ENCODE measurements at places on chromosomes 7 and 10.

- no peak for DNase-seq
Observed at GRCh38 chr10:119357412-119358151, 150.2 kb downstream of the GRK5 start.

DNA sequence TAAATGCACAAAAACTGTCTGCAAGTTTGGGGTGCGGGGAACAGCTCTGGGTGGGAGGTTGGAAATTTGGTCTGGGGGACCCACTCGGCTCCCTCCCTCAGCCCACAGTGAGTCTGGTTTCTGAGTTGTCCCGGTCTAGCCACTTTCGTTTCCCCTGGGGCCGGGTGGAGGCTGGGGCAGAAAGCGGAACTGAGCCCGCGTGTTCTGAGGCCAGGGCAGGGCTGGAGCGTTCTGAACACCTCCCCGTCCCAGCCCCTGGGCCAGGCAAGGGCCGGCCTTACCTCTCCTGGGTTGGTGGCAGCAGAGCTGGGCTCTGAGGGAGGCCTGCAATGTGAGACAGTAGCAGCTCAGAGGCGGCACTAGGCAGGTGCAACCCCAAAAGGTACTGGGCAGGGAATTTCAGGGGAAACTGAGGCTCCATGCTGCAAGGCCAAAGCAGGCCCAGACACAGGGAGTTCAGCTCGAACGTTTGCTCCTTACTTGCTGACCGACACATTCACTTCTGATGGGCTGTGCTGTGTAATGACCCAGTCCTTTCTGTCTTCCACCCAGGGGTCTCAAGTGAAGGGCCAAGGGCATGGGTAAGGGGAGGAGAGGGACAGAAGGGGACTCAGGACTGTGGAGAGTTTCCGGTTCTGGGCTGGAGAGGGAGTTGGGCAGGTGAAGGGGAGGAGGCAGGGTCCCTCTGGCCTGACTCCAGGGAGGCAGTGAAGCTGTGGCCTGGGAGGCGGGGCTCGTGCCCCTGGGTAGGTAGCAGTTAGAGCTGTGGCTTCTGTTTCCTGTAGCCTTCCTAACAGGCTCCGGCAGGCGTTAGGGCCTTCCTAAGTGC lies 3.0 kb downstream of the IRF5 start:
- no peak for DNase-seq

DNA sequence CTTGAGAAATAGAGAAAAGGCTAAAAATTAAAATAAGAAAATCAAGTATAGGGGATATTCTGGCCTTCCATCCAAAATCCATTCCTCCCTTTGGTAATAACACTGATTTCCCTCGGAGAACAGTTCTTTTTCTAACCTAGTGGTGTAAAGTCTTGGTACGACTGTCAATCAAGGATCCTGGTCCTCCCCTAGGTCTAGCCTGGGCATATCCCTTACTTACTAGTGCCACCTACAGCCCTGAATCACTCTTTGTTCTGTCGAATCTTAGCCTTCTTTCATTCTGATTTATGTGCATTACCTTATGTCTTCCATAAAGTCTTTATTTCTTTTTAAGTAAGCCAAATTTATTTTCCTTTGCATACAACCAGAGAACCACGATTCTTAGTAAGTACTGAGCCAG lies 298.7 kb upstream of the LRRTM3 start:
- no peak for DNase-seq

- DNase-seq: no peak
Observed at GRCh38 chr7:114787556-114787955, 134.3 kb upstream of the MDFIC start.

GRCh38 chr10:93059975-93060886 lies at the start of gene CYP26C1:
TSS of gene CYP26C1 (plus strand) at chr10:93060798. CDS start at chr10:93061264, 466 bp downstream.
- no peak for DNase-seq

DNA sequence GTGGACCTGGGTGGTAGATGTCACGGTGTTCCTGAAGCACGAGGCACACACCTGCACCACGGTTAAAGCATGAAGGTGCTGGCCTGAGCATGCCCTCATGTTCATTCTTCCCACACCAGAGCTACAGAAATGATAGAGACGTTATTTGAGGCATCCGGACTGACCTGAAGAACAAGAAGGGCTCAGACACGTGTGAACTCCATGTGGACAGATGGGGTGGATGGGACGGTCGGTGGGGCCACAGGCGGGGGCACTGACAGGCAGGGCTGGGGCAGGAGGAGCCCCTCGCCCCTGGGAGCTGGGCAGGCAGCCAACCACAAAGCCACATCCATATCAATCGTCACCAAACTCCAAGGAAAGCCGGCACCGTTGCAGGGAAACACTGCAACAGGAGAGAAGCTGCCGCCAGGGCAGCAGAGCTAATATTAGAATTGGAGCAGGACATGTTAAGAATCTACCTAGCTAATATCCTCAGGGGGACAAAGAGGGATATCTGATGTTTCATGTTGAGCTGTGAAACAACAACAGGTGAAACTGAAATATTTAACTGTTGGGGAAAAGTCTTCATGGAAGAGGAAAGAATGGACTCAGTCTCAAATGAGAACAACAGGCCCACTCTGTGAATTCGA lies 37.8 kb upstream of the DIP2C start:
- no peak for DNase-seq

DNA sequence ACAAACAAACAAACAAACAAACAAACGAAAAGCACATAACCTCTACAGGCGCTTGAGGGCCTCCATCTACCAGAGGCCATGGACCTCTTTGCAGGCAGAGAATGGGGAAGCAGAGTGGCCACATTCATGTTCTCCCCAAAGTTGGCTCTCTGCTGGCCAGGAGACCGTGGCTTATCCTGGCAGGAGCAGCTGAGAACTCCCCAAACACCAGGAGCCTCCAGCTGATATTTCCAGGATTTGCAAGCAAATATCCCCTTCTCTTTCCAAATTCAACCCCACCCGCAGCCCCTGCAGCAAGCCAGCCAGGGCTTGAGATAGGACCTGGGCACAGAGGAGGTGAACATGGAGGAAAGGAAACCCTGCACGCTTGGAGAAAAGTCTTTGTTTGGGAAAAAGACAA lies 240.0 kb downstream of the SKAP2 start:
- no peak for DNase-seq

DNA sequence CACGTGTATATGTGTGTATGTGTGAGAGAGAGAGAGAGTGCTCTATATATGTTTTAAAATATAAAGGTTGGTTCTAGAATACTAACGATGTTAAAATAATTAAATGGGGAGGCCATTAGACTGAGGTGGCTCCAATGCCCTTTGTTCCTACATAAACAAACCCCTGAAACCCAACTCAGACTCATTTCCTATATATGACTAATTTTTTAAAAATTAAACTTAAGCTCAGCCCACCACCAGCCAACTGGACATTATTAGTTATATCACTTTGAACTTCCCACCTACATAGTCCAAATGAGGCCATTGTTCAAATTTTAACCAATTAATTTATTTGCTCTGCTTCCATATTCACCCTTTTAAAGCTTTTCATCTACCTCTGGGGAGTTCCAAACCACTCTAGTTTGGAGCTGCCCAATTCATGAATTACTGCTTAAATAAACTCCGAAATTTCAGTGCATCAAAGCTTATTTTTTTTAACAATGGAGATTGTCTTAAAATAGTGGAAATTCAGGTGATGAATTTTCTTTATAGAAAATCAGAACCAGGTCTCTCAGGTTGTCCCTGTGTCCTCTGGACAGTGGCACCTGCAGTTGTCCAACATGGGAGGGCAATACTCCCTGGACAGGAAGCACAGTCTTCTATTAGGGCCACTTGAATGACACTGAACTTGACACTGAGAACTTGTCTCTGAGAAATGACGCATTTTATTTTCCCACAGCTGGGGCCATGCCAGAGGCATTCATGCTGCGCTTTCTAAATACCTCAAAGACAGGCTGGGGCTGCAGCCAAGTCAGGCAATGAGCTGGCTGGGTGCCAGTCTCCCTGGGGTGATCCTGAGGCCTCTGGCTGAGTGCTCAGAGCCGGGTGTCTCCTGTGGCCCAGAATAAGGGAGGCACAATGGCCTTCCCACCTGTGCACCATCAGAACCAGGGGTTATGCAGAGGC lies 109.5 kb upstream of the TMEM72 start:
- peak; percentile 95 for DNase-seq

DNA sequence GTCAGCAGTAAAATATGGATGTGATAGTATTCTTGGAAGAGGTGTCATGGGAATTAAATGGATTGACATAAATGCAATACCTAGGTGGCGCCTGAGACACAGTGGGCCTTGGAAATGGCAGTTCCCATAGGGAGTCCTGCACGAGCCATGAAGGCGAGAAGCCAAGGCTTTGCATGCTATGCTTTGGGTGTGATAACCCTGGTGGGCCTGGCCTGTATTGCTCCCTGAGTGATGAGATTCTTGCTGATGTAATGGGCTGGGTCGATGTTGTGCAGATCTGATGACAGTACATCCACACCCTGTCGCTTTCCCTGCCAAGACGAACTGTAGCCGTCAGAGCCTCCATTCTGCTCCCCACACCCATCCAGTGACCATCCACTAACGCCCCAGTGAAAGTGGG lies 46.4 kb downstream of the CREB5 start:
- DNase-seq: no peak

GRCh38 chr10:44301781-44302355 lies 83.0 kb downstream of the CXCL12 start:
- DNase-seq: no peak

- DNase-seq: no peak
Observed at GRCh38 chr7:117719377-117719776, 153.9 kb downstream of the CTTNBP2 start.

GRCh38 chr7:142450695-142451094 lies 192.8 kb upstream of the PRSS58 start:
- DNase-seq: no peak

DNA sequence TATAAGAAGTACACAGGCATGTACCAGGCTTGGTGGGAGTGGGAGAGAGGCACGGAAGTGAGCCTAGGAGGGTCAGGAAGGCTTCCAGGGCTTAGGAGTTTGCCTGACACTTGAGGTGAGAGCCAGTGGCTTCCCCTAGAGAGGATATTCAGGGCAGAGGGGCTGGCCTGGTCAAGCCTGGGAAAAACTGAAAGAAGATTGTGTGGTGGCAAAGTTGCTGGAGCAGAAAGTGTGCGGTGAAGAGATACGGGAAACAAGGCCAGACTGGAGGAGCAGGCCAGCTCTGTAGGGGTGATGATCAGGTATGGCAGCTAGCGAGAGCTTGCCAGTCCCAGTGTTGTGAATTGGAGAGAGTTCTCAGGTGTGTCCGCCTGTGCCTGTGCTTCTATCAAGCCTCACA lies 129.9 kb downstream of the CCNY start:
- no peak for DNase-seq

GRCh38 chr10:102072673-102073527 lies 7.8 kb downstream of the HPS6 start:
- DNase-seq: peak; percentile 57

GRCh38 chr7:81903115-81903514 lies 133.3 kb upstream of the HGF start:
- no peak for DNase-seq

DNA sequence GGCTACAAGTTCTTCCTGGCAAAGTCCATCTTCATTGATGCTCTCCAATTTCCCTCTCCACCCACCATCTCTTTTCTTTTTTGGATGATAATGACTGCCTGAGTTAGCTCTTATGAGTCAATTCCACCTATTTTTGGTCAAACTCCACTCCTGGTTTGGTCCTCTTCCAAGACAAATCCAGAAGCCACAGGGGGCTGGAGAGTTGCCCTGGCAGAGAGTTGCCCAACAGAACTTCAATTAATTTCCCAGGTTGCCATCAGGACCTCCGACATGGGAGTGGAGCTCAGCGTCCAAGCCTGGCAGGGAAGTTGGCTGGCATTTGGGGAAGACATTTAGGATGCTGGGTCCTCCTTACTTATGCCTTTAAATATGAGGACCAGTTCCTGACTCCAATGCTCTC lies 29.2 kb upstream of the KCNMA1 start:
- DNase-seq: no peak

GRCh38 chr7:9889554-9889953 lies 1084.1 kb upstream of the PHF14 start:
- no peak for DNase-seq

DNA sequence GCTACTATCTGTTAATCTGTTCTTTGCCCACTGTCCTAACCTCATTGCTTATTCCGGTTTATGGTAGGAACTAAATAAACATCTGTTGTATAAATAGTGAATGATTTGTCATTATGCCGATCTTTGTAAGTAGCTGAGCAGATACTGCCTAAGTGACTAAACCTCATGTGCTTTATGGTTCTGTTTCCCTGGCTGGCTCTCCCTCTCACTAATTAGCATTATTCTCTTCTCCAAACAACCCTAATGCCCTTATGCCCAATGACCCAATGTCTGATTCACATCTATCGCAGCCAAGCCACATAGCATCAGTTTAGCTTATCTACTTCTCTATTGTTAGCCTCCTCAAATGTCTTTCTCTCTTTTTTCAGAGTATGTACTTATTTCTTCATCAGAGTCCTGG lies 462.3 kb upstream of the POT1 start:
- peak; percentile 21 for DNase-seq

- DNase-seq: no peak
Observed at GRCh38 chr10:191703-192518, 56.7 kb downstream of the ZMYND11 start.

DNA sequence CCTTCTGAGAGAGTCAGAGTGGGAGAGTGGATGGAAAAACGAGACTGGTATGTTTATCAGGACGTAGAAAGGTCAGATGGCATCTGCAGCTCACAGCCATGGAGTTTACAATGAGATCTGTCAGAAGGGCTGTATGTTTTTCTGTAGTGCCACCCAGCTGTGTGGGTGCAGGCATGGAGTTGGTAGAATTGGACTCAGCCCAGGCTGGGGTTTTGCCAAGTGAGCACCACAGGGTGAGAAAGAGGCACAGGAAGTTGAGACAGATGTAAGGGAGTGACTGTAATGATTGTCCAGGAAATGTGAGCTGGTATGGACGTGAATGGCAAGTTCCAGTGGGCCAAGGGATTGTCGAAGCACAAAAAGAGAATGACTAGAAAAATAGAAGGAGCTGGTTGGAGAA lies 9.1 kb upstream of the ZYX start:
- no peak for DNase-seq

GRCh38 chr10:99966306-99966705 lies 43.4 kb downstream of the DNMBP start:
- no peak for DNase-seq

DNA sequence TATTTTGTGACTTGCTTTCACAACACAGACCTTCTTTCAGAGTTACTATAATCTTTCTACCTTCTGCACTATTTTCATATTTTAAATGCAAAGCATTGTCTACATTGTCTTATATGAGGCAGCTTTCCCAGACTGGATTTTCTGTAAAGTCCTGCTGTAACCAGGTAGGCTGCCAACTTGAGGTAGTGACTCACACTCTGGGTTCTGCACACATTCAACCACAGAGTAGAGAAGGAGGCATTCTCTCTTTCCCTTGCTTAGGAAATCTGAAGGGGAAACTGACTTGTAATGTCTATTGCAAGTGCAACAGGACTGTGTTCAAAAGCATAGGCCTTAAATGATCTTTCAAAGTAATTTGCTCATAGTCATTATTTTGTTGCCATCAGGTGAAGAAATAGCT lies 461.4 kb downstream of the GRM8 start:
- DNase-seq: no peak

Measured in DMS153 (cell line).